ENCODE measurements at places on chromosomes 2 and 18.

DNA sequence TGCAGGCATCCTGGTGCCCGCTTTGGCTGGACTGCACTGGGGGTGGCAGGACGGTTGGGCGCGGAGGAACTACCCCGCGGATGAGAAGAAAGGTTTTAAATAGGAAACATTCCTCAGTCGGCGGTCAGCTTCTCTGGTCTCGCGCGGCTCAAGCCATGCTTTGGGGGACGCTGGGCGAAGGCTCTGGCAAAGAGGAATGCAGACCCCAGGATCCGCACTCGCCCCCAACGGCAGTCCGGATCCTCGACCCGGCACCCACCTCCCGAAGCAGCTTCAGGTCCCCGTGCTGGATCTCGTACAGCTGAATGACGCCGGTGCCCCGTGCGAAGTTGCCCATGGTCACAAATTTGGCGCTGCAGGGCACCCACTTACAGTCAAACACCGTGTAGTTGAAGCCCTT is 686 bp upstream of the PNO1 start:
- DNase-seq = no peak

- DNase-seq = no peak
These were observed 34.8 kb upstream of the LAMA1 start for GRCh38 chr18:7152440-7152839.

GRCh38 chr2:215907147-215907546 is 106.2 kb downstream of the MREG start:
- no peak for DNase-seq

- no peak for DNase-seq
These were observed 101.0 kb upstream of the SH3BP4 start for GRCh38 chr2:234850818-234851217.

GRCh38 chr2:43569921-43570320 is 25.9 kb downstream of the THADA start:
- DNase-seq = no peak

DNA sequence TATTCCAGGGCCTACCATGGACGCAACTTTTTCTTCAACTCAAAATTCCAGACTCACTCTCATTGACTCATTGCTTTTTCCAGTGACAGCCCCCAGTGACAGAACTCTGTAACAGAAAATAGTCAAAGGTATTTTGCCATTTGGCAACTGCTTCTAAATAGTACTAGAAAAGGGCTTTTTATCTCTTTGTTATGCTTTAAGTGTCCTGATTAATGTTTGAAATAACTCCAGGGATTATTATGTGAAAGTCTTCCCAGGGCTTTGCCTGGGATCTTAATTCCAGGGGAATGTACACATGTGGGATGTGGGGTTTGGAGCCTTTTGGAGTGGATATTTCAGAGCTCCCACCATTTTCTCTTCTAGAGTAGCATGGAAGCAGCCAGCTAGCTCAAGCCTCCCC is 198.8 kb downstream of the KCNS3 start:
- DNase-seq = no peak

DNA sequence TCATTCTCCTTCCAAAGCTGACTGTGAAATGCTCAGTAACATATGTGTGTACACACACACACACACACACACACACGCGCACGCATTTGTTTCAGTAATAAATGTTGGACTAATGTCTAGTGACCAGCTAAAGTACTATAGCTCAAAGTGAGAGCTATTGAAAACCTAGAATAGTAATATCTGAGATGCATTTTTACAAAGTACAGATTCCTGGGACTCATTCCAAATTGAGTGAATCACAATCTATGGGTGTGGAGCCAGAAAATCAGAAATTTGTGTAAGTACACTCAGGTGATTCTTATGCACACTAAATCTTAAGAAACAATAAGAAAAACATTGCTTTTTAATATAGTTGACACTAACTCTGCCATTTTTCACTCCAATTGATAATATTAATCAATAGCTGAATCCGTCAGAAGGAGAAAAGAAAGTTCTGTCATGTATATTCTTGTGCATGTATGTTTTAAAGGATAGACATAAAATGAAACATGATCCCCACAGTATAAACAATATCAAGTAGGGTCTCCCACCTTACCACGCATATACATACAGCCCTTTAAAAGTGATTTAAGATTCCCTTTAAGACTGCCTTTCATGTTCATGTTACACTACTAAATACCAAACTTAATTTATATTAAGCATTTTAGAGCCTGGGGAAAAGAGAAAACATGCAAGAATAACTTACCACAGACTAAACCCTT is 123.5 kb downstream of the ATAD2B start:
- no peak for DNase-seq

GRCh38 chr2:45983213-45983612 is 314.0 kb upstream of the EPAS1 start:
- no peak for DNase-seq

GRCh38 chr2:44462934-44463849 is 101.4 kb downstream of the CAMKMT start:
- no peak for DNase-seq

Measured in Panc1 (cell line).